ENCODE measurements at places on chromosomes 13 and 19.

GRCh38 chr13:65497265-65497664 is 1732.9 kb downstream of the PCDH9 start:
- no peak for DNase-seq

GRCh38 chr13:20426766-20427448 is 98.8 kb downstream of the CRYL1 start:
- no peak for DNase-seq

GRCh38 chr13:82802528-82802927 is 1079.7 kb downstream of the SLITRK1 start:
- DNase-seq = no peak

GRCh38 chr13:80921541-80921940 is 580.6 kb upstream of the SPRY2 start:
- peak; percentile 3 for DNase-seq

GRCh38 chr13:89227356-89227755 is 1556.2 kb downstream of the SLITRK5 start:
- DNase-seq = peak; percentile 12

DNA sequence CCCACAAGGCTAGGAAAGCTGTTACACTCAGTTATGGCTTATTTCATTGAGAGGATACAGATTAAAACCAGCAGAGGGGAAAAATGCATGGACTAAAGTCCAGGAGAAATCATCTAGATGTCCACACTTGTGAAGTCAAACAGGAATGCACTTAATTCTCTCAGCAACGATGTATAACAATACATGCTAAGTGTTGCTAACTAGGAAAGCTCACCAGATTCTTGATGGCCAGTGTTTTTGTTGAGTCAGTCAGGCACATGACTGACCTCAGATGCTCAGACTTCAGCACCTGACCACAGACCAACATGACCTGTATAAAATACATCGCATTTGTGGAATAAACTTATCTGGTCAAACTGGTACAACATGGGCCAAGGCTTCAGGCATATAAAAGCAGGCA is 470.2 kb upstream of the PRR20A start:
- DNase-seq = no peak

GRCh38 chr19:44891016-44891882 is at the start of gene TOMM40:
TOMM40 (plus strand) TSS chr19:44891254; CDS start chr19:44891416, 162 bp downstream.
- peak; percentile 100 for DNase-seq

GRCh38 chr19:17996826-17997316 is 11.1 kb upstream of the ARRDC2 start:
- DNase-seq = peak; percentile 83

DNA sequence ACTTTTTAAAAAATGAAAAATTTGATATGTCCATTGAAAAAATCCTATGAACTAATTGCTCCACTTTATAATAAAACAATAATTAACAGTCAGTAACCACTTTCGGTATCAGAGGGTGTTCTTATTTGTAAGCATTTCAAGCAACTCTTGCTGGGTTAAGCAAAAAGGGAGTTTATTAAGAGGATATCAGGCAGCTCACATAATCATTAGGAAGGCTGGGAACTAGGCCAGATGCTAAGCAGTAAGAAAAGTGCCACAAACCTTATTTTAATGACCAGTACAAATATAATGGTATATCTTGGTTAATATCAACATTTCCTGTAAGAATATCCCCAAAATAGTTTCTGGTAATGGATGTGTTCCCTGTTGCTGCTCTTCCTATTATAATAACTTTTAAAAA is 2618.3 kb upstream of the PCDH20 start:
- DNase-seq = no peak

GRCh38 chr13:109973279-109973678 is 186.9 kb upstream of the IRS2 start:
- no peak for DNase-seq

DNA sequence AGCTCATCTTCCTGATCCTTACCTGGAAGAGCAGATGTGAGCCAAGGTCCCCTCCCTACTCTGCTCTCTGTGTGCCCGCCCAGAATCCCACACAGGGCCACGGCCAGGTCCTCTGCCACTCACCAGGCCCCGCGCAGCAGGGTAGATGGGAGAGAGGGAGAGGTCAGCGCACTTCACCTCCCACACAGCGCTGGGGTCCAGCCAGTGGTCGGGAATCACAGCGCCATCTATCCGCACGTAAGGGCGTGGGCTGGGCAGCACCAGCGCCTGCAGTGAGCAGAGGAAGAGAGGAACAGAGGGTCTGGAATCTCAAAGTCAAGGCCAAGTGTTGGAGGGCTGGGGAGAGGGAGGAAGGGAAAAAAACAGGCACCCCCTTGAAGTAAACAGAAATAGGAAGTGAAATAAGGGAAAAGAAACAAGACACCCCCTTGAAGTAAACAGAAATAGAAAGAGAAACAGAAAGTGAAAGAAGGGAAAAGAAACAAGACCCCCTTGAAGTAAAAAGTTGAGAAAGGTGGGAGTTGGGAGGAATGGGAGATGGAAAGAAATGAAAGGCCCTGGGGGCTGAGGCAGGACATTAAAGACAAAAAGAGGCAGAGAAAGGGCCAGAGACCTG is 7.0 kb upstream of the PLA2G4C start:
- DNase-seq = no peak

DNA sequence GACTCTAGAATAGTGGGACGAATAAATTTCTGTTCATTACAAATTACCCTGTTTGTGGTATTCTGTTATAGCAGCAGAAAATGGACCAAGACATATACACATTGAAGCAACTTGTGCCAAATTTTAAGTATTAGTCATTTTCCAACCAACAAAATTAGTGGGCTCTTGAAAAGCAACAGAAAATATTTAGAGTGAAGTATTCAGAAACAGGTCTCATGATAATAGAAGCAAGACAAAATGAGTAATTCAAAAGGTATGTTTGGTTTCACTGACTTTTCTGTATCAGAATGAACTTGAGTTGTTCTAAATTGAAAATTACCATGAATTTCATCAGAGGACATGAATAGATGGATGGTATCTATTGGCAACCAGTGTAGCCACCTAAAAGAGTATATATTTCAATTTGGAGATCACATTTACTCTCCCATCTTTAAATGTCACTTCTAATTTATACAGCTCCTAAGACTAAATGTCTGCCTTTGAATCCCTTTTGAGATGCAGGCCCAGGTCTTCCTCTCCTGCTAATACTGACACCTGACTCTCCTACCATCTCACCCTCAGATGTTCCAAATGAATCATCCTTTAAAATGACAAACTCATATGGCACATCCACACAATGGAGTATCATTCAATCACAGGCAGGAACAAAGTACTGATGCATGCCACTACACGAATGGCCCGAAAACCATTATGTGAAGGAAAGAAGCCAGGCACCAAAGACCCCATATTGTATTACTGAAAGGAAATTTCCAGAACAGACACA is 40.7 kb upstream of the DOCK9 start:
- no peak for DNase-seq

GRCh38 chr19:20167020-20167644 is at the start of gene ZNF486:
ZNF486 (plus strand) TSS chr19:20167214; CDS start chr19:20167331, 117 bp downstream.
- no peak for DNase-seq

DNA sequence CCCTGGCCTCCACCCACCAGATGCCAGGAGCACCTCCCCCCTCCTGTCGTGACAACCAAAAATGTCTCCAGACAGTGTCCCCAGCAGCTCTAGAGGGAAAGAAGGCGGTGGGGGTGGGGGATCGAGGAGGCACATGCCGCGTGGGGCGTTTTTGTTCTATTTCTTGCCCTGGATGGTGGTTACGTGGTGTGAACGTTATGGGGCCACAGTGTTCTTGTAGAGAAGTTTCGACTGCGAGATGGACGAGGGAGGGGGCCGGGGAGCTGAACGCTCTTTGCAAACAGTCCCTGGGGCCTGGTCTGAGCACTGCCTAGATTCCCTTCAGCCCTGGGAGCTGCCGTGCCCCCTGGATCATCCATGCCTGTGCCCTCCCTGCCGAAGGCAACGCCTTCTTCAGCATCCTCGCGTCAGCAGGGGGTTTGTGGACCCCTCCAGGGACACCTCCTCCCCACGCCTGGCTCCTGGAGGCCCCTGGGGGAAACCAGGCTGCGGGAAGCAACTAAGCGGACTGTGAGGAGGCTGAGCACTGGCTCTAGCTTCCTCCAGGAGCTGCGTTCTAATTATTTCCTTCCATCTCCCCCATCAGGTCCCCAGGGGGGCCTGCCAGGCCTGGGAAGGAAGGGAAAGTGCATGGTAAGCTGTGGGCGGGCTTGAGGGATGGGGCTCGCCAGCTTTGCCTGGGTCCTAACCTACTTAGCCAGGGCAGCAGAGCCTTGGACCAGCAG is 131.5 kb downstream of the IER2 start:
- DNase-seq = no peak

- DNase-seq = peak; percentile 85
Observed at GRCh38 chr19:43700395-43701000, 15.4 kb upstream of the IRGC start.

Measured in MCF 10A (cell line).